ENCODE measurements at places on chromosomes 11 and 22.

GRCh38 chr11:76217653-76218160 lies 11.4 kb upstream of the WNT11 start:
- DNase-seq = no peak

DNA sequence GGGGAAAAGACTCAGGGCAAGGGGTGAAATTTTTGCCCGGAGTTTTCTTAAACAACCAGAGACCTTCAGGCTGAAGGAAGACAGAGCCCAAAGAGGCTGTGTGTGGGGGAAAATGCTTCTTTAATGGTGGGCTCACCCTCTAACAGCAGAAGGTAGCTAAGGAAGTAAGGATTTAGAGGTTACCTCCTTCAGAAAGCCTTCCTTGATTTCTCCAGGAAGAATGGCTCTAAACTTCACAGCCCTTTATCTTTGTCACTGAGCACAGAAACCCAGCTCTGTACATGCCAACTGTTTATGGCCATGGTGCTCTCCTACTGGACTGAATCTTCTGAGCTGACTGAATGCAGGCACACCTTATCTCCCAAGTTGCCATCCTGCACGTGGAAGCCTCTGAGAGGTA lies 196.0 kb downstream of the TENM4 start:
- no peak for DNase-seq

GRCh38 chr11:99383648-99384245 lies 363.0 kb downstream of the CNTN5 start:
- DNase-seq = no peak

DNA sequence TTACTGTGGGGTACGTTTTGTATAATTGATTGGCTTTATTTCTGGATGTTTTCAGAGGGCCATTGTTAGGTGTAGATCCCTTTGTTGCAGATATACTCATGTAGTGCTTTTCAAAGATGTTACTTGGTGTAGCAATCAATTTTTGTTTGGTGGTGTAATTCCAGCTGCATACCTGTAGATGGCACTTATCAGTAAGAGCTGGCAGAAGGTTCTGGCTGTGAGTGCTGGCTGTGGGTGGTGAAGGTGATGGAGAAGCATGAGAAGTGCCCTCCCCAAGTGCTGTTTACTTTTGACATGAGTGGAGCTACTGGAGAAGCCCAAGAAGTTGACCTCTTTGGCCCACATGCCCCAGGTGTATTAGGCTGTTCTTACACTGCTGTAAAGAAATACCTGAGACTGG lies 1074.9 kb downstream of the FAM181B start:
- no peak for DNase-seq

- no peak for DNase-seq
Measured at GRCh38 chr22:37777122-37777687, 30.5 kb upstream of the GCAT start.

GRCh38 chr22:45483918-45484499 lies 18.7 kb upstream of the FBLN1 start:
- DNase-seq = no peak

GRCh38 chr22:30557243-30557642 lies 10.7 kb upstream of the SEC14L6 start:
- DNase-seq = no peak

GRCh38 chr22:29408940-29409339 lies 20.6 kb upstream of the AP1B1 start:
- DNase-seq = no peak

GRCh38 chr11:86765203-86765602 lies 35.1 kb upstream of the PRSS23 start:
- DNase-seq = no peak

DNA sequence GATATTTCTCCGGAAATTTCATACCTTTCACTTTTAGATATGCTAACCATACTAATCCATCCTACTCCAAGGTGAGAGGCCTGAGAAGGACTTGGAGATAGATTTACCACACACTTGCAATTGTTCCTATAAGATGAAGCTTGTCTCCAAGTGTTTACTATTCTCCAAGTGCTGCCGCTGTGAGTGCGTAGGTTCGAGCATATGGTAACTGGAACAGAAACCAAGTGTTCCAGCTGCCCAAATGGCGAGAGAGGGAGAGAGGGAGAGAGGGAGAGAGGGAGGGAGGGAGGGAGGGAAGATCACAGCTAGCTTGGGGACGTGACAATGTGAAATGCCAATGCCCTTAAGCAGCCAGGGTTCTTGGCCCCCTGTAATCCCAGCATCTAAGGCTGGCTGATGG lies 21.5 kb downstream of the ASCC2 start:
- DNase-seq = no peak

Data from activated CD8-positive, alpha-beta memory T cell treated with anti-CD3 and anti-CD28 coated beads for 24 hours (primary cell).